ENCODE measurements at places on chromosomes 7 and 10. TPM values are rescaled to one million over a fixed set of nuclear protein-coding genes. Genes with fewer than 3 reads are reported as not detected.
A peak's percentile ranks its signal among the peaks of the same experiment; 100 is the strongest.

CLDN4 gene
- 1.2 TPM for total RNA-seq

GRCh38 chr7:87144173-87144657 is 8.0 kb upstream of the DMTF1 start:
- DNase-seq, result no peak

DNA sequence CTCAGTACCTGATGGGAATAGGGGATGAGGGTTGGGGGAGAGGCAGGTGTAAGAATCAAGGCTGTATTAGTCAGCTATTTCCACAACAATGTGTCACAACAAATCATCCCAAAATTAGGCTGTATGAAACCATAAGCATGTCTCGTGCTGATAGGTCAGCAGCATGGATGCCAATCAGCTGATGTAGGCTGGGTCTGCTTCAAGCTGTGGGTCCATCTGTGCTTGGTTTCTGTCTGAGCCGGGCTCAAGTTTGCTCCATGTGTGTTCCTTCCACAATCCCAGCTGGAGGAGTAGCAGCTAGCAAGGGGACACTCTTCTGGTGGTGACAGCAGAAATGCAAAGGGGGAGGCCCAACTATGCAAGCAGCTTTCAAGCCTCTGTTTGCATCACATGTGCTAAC is 97.9 kb upstream of the ZNF746 start:
- no peak for DNase-seq

GRCh38 chr7:134505856-134506255 is 21.5 kb upstream of the AKR1B10 start:
- DNase-seq, result no peak

- DNase-seq, result no peak
Observed at GRCh38 chr7:44979481-44980392, 922 bp upstream of the MYO1G start.

GRCh38 chr10:81978238-81978637 is 103.2 kb downstream of the NRG3 start:
- DNase-seq, result peak; percentile 2

GRCh38 chr10:102281102-102281487 is 35.8 kb downstream of the GBF1 start:
- DNase-seq, result peak; percentile 65

- DNase-seq, result no peak
Observed at GRCh38 chr10:62244088-62244487, 24.6 kb downstream of the RTKN2 start.

DNA sequence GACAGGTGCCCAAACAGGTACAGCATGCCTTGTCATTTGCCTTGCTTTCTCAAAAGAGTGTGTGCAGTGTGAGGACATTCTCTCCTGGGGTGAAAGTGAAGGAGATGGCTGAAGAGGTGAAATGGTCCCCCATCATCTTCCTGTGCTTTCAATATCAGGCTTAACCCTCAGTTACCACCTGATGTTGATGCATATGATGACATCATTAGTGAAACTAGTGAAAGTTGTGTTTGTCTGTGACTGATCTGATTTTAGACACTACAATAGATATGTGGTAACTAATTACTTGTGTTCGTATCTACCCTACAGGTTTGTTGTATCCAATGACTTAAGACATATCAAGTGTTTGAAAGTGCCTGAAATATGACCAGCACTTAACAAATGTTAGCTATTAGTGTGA is 24.4 kb upstream of the LRRC18 start:
- DNase-seq, result no peak

DNA sequence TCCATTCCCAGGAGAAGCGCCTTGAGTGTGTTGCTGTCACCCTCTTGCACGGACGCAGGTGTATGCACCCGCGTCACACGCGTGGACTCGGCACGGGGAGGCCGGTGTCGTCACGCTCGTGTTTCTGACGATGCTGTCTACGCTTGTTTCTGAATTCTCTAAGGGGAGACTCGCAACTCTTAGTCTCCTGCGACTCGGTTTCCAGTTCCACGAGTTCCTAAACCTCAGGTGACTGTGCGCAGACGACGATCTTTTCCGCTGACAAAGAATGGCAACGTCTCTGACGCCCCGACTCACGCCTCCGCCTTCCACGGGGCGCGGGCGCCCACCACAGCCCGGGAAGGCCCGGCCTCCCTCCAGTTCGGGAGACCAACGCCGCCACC is 579 bp downstream of the IDI1 start:
- DNase-seq, result peak; percentile 56

CYP2C19 gene
- not detected for total RNA-seq

CYP2E1 gene
- 0.23 TPM for total RNA-seq

DNA sequence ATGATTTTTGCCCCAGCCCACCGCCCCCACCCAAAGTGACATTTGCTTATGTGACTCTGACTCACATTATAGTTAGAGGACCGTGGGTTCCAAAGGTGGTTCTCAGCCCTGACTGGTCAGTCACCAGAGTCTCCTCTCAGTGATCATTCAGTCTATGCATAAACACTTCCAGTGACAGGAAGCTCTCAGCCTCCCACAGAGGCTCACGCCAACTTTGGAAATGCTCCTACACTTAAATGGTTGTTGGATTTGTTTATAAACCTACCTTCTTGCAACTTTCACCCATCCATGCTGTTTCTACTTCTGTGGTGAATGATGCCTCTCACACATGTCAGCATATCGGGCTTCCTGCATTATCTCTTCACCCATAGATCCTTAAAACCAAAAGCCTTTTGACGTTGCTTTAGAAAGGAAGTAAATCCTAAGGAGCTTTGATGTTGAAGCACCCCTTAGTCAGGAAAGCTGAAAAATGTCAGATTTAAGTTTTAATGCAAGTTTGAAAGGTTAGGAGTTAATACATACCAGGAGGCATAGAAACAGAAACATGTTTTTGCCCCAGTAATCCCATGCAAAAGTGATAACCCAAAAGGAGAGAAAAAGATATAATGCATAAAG is 46.5 kb upstream of the FGL2 start:
- no peak for DNase-seq

DNA sequence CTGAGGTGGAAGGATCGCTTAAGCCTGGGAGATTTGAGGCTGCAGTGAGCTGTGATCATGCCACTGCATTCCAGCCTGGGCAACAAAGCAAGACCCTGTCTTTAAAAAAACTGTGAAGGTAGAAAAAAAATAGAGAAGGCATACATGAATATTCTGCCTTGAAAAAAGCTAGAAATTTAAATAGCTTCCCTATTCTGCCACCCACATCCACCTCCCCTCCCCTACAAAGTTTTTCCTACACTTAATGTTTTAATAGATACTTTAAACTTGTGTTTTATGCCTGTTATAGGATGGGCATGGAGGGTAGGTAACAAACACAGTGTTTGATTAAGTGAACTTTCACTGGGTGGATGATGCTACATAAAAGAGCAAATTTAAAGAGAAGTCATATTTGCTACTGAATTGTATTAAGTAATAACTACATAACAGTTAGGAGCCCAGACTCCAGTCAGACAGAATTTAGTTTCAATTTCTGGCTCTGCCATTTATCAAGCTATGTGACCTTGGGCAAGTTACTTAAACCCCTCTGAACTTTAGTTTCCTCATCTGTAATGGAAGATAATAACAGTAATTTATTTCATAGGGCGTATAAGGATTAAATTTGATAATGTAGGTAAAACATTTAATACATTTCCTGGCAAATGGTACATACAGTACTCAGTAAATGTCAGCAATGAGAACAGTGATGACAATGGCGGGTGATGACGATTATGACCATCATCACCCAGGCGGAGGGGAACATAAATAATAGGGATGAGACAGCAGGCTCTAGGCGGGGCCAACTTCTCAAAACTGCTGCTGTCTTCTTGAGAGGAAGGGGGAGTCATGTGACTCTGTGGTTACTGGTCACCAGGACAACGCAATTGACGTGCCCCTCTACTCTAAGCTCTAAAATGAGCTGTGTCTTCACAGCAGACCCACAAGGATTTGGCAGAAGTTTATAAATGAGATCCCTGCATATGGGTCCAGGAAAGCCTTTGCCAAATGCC is 15.8 kb downstream of the DNMBP start:
- peak; percentile 84 for DNase-seq

ATG9B gene
- 0.28 TPM for total RNA-seq

DNA sequence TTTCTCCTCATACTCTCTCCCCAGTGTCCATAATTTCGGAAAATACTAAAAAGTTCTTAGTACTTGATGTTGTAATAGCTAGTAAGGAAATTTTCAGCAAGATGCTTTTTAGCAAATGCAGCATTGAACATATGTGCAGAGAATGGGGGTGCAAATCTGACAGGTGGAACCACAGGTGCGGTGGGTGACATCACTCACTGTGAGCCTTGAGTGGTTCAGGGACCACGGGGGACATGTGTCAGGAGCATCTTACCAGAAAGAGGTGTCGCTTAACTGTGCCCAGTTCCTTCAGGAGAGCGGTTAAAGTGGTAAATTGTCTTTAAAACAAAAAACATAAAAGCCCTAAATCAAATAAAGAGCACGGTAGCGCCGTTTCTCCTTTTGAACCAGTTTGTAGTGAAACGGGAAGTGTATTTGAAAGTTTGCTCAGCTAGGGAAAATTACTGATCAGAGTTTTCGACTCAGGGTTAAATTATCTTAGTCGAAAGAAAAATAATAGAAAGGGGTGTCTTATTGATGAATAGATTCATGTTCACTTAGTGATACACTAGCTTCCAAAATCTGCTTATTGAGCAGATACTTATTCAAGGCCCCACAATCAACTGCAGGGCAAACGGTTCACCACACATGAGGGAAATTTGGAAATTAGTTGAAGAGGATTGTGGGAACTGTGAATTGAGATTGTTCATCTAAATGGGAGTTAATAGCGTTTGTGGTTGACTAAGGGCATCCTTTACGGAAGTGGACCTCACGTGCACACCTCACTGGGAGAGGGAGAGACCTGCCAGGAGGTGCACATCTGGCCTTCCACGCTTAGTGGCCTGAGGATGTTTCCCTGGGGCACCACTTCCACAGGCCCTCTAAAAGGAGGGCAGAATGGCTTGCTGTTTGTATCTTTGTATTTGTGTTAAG is 12.7 kb downstream of the CUL1 start:
- DNase-seq, result no peak

SLC26A3 gene
- total RNA-seq, result not detected

GRCh38 chr10:71752391-71753090 is 20.8 kb downstream of the VSIR start:
- DNase-seq, result no peak

DNA sequence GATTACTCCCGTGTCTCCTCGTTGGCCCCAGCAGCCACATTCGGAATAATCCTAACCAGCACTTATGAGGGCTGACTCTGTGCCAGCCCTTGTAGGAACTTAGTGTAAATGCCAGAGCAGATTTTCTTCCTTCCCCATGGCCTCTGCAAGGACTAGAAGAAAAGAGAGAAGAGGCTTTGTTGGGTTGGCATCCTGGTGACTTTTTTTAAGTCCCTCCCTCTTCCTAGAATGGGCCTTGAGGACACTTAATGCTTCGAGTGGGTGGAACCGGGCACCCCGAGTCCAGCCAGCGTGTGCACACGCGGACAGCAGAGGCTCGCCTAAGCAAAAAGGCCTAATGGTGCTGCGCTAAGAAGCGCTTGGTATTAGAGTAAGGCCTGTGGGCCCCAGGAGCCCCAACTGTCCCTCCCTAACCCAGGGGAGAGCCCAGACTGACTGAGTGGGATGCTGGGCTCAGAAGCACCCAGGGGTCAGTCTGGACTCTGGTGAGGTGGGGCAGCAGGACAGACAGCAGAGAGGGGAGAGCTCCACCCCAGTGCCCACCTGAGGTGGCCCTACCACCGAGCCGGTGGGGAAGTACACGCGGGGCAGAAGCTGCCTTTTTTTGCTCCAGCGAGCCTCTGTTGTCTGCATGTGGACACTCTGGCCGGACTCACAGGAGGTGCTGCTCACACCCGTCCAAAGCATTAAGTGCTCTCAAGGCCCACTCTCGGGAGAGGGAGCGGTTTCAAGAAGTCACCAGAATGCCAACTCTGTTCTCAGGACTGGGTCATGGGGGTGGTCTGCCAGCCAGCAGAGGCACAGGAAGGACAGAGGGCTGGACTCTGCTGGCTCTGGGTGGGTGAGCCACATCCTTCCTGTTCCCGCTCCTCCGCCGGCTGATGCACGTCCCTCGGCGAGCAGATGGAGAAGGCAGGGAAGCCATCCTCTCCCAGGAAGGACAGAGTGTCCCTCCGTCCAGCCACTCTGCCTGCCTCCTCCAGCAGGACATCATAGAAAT is 12.5 kb downstream of the ITPRIP start:
- DNase-seq, result peak; percentile 59

- DNase-seq, result no peak
Observed at GRCh38 chr7:138565071-138565450, 105.0 kb downstream of the TRIM24 start.

DNA sequence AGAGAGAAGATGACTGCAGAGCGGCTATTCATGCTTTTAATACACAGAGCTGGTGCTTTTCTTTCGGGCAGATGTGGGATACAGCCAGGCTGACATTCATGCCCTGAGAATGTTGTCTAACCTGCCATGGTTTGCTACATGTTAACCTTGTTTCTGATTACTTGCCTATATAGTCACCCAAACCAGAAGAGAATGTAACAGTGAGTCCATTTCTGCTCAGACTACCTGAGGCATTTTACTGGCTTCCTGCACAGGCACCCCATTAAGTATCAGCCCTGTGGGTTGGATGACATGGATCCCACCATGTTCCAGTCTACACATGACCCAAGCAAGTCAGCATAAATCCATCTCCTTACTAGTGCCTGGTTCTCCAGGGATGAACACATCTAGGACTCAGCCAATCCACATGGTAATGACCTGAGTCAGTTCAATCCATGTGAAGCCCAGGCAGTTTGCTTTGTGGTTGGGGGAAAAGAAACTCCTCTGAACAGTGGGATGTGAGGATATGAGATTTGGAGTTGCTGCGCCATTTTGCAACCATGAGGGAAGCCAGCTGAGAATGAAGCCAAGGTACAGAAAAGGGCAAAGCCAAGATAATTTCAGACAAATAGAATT is 55.7 kb upstream of the MKX start:
- DNase-seq, result no peak

SPDYE5 gene
- total RNA-seq, result not detected

DNA sequence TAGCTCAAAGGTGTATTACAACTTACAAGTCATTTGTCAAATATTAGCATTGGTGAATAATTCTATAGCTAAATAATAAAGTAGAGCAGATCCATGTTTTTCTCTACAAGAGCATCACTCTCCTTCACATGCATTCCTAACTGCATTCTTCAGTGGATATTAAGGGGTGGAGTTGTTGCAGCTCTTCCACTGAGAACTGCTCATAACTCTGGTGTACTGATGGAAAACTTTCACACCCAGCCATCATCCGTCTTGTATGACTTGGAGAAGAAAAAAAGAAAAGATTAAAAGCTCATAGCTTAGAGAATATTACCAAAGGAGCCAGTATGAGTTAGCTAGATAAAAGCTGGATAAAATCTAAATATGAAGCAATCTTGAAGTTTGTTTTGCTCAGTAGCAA is 10.2 kb upstream of the FAM13C start:
- no peak for DNase-seq

DNA sequence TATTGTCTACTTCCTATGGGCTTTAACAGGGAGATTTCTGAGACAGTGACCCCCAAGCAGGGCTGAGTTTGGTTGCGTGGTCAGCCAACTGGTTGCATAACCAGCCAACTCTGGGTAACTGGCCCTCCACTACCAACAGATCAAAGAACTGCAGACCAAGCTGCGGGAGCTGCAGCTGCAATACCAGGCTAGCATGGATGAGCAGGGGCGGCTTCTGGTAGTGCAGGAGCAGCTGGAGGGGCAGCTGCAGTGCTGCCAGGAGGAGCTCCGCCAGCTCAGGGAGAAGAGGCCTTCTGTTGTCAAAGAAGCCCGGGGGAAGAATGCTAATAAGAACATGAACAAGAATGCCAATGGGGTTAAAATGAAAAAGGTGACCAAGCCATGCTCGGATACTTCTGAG is 15.7 kb upstream of the FLNC start:
- DNase-seq, result no peak

GRCh38 chr10:85612378-85612775 is 754.2 kb downstream of the GRID1 start:
- DNase-seq, result no peak
